ENCODE measurements at places on chromosomes 3 and 15.

DNA sequence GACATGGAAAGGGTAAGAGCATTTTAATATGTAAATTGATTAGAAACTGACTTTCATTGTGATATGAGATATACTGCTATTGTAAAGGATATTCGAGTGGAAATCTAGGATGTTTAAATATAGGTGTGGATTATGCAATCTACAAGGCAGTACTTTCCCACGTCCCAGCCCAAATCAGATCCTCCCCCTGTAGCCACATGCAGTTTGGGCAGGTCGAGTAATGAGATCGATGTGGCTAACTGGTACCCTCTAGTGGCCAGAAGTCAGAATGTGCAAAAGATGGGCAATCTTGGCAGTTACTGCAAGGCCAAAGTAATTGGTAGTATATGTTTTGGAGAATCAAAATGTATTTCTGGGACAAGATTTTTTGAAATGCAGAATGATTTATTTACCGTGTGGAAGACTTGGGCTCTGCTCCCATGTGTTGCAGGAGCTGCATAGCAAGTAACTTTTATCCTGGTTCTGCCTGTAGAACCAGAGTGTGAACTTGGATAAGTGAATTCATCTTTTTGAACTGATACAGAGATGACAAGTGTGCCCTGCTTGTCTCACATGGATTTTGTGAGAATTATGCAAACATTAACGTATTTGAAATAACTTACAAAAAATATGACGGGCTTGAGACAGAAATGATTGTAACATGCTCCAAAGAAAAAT lies 94.5 kb upstream of the ADAMTSL3 start:
- no peak for DNase-seq

DNA sequence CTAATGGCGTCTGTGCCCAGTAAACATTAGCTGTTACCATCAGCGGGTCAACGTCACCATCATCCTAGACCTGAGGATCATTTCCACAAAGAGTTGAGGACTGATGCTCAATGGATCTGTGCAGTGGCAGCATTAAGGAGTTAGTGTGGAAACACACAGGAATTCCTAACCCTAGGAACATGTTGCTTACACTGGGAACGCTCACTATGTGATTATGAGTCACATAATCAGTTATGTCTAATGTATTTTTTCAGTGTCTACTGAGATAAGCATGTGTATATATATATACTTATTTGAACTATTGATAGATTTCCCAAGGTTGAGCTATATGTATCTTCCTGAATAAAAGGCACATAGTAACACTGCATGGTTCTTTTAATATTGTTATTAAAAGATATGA lies 19.0 kb downstream of the ARNT2 start:
- DNase-seq: no peak

DNA sequence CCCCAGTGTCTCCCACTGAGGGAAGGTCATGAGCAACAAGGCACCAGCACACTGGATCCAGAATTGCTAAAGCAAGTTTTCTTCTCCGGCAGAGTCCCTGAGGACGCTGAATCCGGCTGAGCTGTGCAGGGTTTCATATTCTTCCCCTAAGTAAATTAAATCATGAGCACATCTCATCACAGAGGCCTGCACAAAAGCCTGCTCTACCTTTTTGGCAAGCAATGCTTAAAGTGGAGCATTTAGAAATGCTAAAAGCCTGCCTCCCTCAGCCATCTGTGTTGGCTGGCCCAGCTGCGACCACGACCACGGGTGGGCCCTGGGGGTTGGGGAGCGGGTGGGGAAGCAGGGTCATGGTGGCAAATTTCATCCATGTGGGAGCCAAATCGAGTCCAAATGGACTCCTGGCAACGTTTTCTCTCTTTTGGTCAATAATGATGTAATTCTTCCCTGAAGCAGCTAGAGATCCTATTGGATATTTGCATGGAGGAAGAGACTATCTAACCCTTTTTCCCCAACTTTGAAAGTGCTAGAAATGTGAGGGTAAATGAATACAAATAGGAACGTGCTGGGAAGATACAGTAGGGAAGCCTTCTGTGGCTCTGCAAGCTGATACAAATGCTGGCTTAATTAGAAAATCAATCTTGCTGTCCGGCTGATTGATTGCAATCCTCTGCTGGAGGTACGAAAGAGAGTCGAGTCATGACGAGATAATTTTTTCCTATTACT lies 532.8 kb upstream of the TBL1XR1 start:
- peak; percentile 70 for DNase-seq

GRCh38 chr3:13134879-13135206 lies 61.6 kb upstream of the IQSEC1 start:
- DNase-seq: no peak

DNA sequence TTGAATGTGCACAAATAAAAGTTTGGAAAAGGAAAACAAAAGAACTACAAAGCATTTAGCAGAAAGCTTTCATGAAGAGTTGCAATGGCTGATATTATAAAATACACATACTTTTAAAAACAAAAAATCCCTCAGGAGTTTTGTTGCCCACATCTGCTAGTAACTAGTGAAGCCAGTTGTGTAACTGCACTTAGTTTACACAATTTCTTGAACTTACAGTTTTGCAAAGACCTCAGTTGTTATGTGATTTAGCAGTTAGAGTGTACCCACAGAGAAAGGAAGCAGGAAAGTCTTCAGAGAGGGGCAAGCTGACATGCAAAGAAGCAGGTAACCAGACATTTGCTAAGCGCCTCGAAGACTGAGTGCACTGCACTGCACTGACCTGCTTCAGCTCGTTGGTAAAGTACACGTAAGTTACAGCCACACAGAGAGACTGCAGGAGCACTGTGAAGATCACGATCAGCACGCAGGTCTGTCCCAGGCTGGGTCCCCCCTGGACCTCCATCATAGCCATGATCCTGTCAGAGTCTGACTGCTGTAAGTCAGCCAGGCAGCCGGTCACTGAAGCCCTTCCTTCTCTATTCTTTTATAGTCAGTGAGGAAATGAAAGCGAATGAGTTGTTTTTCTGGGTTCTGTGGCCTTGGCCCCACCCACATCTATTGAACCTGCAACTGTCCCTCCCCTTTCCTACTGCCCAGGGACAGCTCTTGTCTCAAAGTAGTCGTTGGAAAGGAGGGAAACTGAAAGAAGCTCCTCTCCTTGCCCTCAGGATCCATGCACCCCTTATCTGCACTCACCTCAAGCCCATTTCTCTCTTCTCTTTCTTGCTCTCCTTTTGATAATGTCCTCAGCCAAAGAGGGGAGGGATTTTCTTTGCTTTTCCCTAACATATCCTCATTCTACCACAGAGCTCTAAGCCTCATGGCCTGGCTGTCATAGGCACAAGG lies at the start of gene TNFSF10:
Gene TNFSF10 (minus strand): TSS at position 560 of the 948 bp plus-strand sequence. CDS start 46 bp downstream, at position 514.
- DNase-seq: peak; percentile 73
